ENCODE measurements at places on chromosomes 6 and 20.

GRCh38 chr6:137405806-137406205 is 88.4 kb downstream of the OLIG3 start:
- no peak for DNase-seq

- DNase-seq = no peak
These were observed 648.3 kb downstream of the EPM2A start for GRCh38 chr6:145087034-145087433.

GRCh38 chr20:22768266-22769178 is 184.2 kb upstream of the FOXA2 start:
- DNase-seq = no peak

DNA sequence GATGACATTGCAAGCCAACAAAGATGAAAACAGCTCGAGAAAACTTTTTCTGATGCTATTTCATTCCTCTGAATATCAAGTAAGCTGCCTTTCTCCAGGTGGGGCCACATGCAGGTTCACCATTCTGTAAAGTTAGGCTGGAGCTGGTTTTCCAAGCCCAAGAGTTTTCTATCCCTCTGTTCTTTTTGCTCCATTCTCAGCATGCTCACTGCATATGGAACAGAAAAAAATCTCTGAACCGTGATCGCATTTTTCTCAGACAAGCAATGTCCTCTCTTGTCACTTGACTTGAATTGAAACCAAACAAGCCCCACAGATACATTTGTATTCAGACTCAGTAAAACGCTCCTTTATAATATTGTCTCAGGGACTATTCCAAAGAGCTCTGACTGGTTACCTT is 451.6 kb downstream of the FRK start:
- no peak for DNase-seq

DNA sequence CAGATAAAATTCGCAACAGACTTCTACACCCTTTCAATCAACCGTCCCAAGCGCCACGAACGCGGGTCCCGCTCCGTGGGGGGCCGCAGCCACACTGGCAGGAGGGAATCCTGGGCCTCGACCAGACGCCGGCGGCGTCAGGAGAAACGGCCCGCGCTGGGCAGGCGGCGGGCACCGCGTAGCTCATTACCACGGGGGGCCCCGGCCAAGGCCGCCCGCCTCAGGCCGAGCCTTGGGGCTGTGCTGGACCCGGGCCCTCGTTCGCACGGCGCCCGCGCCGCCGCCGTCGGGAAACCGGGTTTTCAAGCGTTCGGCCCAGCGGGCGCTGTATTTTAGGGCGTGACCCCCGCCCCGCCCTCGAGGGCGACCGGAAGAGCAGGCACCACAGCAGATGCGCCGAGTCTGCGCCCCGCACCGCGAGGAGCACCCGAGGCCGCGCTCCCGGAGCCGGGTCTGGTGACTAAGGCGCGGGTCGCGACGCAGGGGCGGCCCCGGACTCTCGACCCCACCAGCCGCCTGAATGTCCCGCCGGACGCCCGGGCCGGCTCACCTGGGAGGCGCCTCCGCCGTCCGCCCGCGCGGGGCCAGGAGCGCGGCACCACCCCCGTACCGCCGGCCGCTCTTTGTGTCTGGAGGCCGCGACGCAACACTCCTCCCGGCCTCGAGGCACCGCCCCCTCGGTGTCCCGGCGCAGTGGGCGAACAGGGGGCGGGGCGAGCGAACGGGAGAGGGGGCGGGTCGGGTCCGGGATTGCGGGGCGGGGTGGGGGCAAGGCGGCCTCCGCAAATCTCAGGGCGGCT is at the start of gene NINL:
NINL (minus strand) TSS at position 627 of the 800 bp plus-strand sequence. CDS start 58,944 bp downstream, outside the sequence.
- peak; percentile 38 for DNase-seq

GRCh38 chr6:90209527-90209926 is 87.1 kb downstream of the BACH2 start:
- DNase-seq = no peak

- DNase-seq = peak; percentile 30
These were observed 67.6 kb downstream of the FYN start for GRCh38 chr6:111805511-111806164.

DNA sequence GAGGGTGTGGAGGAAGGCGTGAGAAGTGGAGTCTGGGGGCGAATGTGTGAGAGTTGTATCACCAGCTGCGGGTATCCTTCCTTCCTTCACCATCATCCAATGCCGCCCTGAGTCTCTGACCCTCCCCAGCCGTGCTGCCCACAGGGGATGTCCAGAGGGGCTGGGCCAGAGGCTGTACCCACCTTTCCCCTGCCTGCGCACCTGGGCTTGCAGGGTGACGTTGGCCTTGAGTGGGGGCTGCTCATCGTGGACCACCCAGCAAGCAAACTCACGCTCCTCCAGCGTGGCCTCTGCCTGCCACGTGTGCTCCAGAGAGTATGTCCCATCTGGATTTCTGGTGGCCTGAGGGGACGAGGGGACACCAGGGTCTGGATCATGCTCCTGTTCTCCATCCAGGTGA is 116.9 kb upstream of the SIRPA start:
- DNase-seq = no peak

DNA sequence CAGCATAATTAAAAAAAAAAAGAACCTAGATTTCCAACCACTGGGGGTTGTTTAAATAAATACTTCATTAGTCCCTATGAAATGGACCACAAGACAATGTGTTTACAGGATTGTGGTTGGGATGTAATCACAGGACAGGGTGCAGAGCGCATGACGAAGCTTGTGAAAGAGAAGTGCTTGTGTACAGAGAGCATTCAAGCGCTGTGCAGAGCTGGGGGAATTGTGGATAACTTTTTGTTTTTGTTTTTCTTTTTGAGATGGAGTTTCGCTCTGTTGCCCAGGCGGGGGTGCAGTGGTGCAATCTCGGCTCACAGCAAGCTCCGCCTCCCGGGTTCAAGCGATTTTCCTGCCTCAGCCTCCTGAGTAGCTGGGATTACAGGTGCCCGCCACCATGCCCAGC is 22.3 kb downstream of the LAMA5 start:
- DNase-seq = no peak

- DNase-seq = no peak
These were observed 162.7 kb upstream of the SGK1 start for GRCh38 chr6:134480593-134480992.

DNA sequence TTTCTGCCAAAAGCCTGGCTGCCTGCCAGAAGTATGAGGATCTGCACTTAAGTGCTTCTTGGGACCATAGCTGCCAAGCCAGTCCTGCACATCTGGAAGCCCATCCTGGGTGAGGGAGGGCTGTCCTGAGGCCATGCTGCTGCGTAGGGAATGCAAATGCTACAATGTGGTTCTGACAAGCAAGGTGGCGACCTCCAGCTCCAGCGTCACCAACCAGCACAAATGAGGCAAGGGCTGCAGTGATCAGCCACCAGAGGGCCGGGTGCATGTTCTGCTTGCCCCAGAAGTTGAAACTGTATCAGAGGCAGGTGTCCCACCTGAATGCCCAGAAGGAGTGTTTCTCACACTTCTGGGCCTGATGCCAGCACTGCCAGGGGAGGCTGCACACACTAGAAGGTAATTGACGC is 99.1 kb upstream of the KCNQ5 start:
- no peak for DNase-seq

DNA sequence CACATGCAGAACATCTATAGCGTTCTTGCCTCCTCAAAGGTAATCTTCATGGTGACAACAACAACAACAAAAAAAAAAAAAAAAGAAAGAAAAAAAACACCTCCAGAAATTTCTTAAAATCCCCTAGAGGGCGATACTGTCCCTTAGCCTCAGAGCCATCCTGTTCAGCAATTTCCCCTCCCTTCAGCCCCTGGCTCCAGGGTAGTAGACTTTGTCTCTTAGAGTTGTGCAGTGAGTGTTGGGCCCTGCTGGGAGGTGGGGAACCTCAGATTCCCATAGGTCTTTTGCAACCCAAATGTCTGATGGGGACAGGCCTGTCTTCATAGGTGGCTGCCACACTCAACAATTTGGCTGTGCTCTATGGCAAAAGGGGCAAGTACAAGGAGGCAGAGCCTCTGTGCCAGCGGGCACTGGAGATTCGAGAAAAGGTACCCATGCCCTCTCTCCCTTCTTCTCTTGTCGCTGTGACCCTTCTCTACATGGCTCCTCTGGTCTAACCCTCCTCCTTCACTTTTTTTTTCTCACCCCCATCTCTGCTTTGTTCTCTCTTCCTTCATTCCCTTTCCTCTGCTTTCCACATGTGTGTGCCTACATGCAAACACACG is 6.0 kb upstream of the PTK7 start:
- DNase-seq = no peak

DNA sequence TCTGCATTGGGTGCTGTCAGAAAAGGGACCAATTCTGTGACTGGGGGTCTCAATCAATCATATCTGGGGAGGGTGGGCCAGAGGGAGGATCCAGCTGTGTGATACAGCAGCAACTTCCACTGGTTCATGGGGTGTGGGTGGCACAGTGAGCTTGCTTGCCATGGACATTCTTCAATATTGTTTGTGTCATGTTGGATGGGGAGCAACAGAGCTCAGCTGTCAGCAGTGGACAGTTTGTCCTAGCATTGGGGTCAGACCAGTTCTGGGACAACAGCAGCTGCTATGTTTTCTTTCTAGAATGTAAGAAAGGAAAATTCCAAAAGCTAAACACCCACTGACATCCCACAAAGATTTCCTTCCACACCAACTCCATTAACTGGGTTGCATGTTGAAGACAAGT is 221.9 kb upstream of the CDH4 start:
- DNase-seq = no peak

- no peak for DNase-seq
These were observed 13.4 kb downstream of the BCAS1 start for GRCh38 chr20:54056762-54057639.

GRCh38 chr6:151071295-151071694 is 168.5 kb upstream of the AKAP12 start:
- DNase-seq = no peak

- DNase-seq = no peak
These were observed 93.6 kb downstream of the PCSK2 start for GRCh38 chr20:17320456-17320855.

DNA sequence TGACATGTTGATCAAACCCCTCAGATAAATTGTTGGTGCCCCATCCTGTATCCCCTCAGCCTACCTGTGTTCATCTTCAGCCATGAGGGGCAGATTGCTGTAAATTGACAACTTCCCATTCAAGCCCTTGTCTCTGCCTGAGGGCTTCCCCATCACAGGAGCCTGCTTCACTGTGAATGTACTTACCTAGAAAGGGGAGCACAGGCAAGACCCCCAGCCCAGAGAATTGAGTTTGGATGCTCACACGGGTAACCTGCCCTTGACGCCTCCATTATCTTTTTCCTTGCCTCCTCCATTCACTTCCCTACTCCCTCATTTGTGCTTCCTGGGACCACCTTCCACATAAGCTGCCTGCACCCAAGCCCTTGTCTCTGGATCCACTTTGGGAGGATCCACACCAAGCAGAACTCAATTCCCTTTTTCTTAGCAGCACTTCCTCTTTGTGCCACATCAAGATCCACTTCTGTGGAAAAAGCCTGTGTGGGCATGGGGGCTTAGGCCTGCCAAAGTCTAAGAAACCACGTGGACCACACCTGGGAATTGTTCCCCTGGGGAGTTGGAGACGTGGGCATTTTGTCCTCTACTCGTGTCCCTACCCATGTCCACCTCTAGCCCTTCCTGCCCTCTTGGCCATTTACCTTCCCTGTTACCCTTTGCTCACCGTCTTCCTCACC is 103.4 kb upstream of the FOXA2 start:
- DNase-seq = no peak

GRCh38 chr6:141728330-141728729 is 404.4 kb upstream of the GJE1 start:
- no peak for DNase-seq

GRCh38 chr6:160447350-160447749 is 99.2 kb downstream of the SLC22A3 start:
- DNase-seq = no peak

DNA sequence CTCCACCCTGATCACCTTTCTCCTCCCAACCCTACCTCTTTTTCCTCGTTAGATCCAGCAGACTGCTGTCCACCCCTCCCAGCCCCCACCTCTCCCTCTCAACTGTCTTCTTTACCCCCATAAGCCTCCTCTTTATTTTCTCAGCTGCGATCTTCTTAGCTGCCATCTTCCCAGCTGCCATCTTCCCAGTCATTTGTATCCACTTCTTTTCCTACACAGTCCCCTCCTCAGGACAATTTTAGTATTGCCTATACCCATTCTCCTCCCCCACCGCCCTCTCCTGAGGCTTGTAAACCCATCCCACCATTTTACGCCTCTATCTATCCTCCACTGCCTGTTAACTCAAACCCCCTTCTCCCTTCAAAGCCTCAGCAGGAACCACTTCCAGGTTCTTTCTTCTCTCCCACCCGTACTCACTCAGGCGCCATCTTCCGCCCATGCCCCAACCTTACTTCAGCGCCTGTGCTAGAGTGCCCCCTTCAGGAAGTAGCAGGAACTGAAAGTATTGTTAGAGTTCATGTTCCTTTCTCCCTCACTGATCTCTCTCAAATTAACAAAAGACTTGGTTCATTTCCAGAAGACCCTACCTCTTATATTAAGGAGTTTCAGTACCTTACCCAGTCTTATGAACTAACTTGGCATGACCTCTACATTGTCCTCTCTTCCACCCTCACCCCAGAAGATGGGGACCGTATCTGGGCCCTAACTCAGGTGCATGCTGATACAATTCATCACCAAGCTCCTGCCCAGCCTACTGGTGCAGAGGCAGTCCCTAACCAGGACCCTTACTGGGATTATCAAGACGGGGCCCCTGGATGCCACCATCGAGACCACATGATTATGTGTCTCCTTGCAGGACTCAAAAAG is 236.0 kb downstream of the ADGRG6 start:
- DNase-seq = no peak

DNA sequence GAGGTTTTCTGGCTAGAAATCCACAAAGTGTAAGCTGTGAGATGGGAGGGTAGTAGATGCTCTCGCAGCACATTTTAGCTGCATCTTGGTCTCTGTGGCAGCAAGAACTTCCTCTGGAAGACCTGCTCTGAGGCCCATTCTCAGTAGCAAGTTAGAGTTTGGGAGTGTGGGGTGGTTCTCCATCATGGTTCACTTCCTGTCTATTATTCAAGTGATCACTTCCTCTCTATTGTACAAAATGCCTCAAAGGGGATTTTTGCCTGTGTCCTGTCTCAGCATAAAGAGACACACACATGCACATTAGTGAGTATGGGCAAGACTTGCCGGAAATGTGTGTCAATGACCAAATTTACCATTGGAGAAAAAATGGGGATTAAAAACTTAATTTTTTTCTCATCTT is 42.5 kb downstream of the LYRM2 start:
- no peak for DNase-seq

GRCh38 chr6:107122748-107123147 is 7.4 kb upstream of the BEND3 start:
- no peak for DNase-seq

- DNase-seq = no peak
These were observed 1.8 kb downstream of the HSPA12B start for GRCh38 chr20:3734111-3734843.

- no peak for DNase-seq
These were observed 148.6 kb downstream of the DHX35 start for GRCh38 chr20:39110819-39111136.

DNA sequence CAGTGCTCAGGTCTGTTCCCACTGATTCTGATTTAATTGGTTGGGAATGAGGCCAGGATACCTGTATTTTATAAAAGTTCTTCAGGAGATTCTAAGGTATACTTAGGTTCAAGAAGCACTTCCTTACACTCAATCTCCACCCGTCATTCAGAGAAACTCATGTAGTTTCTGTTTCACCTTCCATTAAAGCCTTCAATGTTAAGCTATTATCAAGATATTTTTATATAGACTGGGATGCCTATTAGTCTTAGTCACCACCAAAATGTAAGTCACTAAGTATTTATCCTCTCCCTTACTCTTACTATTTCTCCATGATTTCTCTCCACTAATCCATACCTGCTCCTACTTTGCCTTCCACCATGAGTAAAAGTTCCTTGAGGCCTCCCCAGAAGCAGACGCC is 38.1 kb upstream of the GCLC start:
- DNase-seq = no peak

Measured in right renal pelvis (tissue), 4 donors.